ENCODE measurements at places on chromosomes 7 and 10.

GRCh38 chr7:115005953-115006352 lies 84.1 kb downstream of the MDFIC start:
- no peak for DNase-seq

DNA sequence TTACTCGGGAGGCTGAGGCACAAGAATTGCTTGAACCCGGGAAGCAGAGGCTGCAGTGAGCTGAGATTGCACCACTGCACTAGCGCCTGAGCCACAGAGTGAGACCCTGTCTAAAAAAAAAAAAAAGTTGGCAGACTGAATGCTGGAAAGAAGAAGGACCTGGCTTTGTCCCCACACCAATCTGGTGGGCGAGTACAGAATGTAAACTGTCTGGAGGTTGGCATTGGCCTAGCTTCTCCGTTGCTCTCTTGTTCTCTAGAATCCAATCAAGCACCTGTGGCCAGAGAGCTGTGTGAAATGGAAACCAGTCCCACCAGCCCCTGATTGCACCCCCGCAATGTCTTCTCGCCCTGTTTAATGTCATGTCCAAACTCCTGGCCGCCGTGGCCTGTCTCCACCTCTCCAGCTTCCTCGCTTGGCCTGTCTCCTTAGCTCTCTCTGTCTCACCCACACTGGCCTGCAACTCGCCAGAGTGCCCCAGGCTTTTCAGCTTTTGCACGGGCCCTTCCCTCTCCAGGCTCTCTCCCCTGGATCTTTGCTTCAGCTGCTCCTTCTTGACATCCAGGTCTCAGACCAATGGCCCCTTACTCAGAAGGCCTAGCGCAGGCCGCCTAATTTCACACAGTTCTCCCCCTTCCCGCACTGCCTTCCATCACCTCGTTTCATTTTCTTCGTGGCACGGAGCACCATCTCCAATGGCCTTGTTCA lies 670 bp upstream of the AGK start:
- DNase-seq, result peak; percentile 7

- DNase-seq, result no peak
Measured at GRCh38 chr10:124157271-124157681, 63.9 kb upstream of the CHST15 start.

DNA sequence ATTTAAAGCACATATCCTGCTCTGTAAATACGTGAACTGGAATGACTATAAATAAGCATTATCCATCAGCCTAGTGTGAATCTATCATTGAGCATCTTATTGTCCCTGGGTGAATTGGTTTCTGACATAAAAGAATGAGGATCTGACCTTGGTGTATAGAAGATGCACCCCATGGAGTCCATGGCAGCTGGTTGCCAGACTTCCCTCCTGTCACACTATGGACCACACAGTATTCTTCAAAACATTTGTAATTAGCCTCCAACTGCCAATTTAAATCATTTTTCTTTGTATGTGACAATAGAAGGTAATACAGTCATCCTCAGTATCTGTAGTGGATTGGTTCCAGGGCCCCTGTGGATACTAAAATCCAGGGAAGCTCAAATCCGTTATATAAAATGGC lies 238.1 kb upstream of the ZWINT start:
- DNase-seq, result no peak

DNA sequence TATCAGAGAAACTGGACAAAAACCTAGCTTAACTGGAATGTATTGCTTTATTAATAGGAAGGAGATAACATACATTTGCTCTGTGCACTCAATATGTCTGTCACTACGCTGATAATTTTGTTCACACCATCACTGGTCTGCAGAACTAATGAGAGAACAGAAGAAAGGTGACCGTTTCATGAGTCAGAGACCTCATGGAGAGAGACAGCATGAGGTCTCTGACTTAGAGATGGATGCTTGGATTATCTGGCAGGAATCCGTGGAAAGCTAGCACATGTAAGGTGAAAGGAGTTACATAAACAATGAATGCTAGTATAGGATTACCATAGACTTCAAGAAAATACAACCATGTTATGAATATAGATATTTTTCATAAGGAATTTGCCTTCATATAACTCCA lies 947.3 kb downstream of the IPMK start:
- DNase-seq, result no peak

All from MCF 10A (cell line).